Skeletal muscle cell (primary cell): ENCODE measurements at places on chromosomes 3 and 15.

DNA sequence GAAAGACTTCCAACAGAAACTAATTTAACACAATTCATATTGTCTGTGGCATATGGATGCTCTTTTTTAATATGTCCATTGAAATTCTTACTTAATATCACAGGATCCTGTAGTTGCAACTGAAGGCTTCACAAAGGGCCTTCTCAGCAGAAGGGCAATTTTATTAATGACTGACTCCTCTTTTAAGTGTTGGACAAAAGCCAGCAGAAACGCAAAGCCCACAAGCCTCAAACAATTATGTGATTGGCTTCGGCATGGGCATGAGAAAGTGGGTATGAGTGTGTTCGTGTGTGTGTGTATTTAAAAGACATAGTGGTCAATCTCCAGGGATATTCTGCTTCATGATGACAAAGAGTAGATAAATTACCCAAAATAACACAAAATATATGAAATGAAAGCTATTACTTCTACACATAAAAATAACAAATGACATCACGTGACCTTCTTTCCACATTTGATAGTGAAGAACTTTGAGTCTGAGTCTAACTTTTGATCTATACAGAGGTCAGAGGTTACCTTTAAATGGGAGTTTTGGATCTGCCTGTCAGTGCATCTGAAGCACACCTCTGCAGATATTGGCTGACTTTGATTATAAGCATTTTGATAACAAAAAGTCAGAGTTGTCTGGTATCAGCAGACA is 496.9 kb downstream of the CADM2 start:
- no peak for DNase-seq

DNA sequence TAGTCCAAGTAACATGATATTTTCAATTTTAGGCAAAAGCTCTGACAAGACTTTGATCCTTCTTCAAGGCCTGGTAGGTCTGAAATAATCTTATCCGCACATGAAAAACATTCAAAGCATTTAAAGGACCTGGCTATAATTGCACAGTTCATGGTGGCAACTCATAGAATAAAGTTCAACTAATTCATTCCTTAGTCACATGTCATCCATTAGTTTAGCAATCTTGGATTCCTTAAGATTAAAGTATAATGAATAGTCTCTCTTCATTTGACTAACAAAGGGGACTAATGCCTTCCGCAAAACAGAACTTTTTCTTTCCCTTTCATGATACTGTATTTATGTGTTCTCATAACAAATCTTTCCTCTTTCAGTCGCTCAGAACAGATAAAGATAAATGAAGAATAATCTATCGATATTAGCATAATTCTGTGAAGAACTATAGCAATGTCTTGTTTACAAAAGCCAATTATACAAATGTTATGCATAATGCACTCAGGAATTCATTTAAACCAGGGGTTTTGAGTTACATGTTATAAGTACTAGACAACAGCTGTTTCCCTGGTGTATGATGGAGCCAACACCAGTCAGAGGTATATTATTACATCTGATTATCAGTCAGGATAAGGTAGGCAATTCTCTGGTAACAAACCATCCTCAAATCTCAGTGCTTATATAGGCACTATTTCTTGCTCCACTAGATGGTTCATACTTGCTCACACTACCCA is 172.5 kb downstream of the POTEB3 start:
- no peak for DNase-seq

DNA sequence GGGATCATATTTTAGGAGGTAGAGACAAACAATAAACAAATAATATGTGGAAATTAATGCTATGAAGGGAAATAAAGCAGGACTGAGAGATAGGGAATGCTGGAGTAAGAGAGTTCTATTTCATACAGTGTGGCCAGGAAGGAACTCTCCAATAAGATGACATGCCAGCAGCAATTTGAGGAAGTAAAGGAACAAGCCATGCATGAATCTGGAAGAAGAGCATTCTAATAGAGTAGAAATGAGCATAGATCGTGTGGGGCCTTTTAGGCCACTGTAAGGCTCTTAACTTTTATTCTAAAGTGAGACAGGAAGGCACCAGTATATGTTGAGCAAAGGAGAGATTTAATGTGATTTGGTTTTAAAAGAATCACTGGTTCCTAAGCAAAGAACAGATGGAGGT is 126.3 kb downstream of the DMXL2 start:
- no peak for DNase-seq

DNA sequence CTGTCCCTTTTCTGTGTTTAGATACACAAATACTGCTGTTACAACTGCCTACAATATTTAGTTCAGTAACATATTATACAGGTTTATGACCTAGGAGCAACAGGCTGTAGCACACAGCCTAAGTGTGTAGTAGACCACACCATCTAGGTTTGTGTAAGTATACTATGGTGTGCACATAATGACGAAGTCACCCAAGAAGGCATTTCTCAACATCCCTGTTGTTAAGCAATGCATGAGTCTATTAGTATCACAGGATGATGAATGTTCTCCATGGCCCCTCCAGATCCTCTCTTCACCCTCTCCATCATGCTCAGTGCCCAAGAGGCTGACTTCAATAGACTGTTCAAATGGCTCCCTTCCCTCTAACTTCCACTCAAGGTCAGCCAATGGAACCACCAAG is 14.6 kb upstream of the SEC62 start:
- no peak for DNase-seq

- no peak for DNase-seq
Observed at GRCh38 chr15:63112871-63113270, 8.8 kb upstream of the LACTB start.

DNA sequence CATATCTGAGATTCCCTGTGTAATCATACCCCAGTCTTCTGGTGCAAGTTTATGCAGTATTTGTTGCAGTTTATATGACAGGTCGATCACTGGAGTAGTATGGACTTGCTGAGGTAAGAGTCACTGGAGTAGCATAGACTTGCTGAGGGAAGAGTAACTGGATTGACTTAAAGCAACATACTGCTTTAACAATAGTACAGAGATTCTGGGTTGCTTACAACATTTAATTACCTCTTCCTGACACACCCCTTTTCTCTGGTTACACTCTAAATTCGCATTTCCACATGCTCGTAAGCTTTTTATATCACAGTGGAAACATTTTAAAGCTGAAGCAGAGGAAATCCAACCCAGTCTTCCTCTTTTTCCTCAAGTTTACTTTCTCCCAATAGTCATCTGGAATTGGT is 11.8 kb downstream of the AAGAB start:
- no peak for DNase-seq

DNA sequence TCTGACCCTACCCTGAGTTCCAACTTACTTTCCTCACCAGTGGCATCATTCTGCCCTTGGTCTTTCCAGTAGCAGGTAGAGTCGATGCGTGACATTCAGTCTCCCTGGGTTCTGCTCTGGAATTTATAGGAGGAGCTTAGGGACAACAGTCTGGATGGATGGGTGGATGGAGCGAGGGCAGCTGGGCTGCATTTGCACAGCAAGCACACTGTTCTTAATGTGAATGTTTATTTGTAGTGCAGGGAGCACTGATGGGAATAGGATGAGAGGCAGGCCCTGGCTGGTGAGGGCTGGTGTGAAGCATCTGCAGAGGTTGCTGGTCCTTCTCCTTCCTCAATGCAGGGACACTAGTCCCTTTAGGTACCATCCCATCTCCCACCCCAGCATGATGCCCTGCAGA is 176.2 kb downstream of the EPHB1 start:
- no peak for DNase-seq

- no peak for DNase-seq
Observed at GRCh38 chr15:39052323-39052705, 487.7 kb upstream of the RASGRP1 start.

- no peak for DNase-seq
Observed at GRCh38 chr3:117656391-117656790, 946.8 kb downstream of the TUSC7 start.

DNA sequence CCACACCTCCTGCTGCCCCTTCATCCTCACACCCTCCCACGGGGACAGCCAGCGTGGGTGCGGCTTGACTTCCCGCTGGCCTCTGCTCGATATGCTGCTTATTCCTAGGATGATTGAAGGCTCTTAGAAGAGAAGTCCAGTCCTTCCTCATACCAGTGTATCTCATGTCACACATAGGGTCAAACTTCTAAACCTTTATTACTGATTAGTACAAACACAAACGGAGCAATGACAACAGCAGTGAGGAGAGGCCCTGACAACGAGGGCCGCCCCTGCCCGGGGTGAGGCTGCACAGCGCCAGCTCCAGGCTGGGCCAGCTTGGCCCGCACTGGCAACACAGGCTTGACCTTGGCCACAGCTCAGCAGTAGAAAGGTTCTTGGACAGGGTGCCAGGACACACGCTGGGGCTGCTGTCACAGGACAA is 3.7 kb downstream of the CIB1 start:
- DNase-seq: no peak

DNA sequence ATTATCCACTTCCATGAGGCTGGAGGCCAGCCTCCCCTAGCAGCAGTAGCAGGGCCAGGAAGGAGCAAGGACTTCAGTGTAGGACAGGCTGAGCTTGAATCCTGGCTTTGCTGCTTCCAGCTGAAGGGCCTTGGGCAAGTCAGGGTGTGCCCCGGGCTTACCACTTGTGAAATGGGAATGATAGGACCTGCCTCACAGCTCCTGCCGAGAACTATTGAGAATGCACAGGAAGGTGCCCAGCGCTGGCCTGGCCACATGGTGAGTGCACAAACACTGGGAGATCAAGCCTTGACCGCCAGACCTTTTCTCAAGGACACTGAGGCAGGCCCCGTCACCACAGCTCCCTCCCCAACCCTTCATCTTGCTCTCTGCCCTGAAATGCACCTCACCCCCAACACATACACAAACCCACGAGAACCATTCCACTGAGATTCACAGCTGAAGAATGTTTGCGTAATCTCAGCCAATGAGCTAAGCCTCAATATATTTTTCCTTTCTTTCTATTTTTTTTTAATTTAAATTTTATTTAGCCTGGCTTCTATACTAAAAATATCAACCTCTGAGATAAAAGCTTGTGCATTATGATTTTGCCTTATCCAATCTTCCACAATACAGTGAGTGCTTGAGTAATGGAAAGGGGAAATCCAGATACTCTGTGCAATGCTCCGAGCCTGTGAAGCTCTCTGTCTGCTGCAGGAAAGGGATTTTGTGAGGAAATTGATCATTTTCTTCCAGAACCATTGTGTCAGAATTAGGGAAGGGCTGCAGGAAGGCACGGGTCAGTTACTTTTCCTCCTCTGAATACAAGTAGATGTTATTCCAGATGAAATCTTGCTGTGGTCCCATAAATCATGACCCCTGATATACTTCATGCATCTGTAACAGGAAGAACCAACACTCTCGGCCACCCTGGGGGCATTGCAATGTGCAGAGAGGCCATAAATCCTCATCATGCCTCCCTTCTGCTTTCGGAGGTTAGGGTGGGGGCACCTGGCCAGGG is 193.9 kb downstream of the TLE3 start:
- peak; percentile 1 for DNase-seq

GRCh38 chr15:52153900-52154895 is 37.0 kb downstream of the GNB5 start:
- DNase-seq: no peak

DNA sequence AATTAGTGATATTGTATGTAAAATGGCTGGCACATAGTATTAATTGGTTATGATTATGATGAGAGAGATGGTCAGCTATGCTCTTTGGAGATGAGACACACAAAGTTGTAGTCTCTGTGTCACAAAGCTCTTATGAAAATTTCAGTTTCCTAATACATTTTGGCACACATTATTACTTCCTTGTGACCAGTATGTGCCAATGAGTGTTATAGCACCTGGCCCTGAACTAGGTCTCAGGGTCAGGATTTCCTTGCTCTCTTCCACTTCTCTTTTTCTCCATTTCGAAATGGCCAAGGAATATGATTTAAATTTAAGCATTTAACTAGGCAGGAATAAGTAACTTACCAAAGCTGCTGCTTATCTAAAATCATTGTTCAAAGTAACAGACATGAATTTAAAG is 28.0 kb downstream of the TIPARP start:
- DNase-seq: no peak

GRCh38 chr3:168531116-168531515 is 435.4 kb upstream of the GOLIM4 start:
- DNase-seq: no peak

- no peak for DNase-seq
Observed at GRCh38 chr15:28208583-28208982, 109.5 kb upstream of the OCA2 start.

DNA sequence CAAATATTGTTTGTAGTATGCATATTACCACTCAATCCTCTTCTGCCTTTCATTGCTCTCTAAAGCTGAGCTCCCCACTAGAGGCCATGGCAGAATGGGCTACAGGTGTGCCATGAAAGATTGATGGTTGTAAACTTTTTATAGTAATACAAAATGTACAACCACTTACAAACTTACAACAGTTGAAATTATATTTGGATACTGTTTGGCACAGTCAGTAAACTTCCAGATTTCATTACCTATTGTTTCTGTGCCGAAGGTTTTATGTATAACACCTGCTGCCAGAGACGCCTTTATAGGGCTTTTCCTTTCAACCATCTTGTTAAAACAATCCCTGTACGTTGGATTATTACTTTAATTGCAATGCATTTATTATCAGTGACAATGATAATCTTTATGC is 7.0 kb downstream of the ROPN1 start:
- no peak for DNase-seq
